ENCODE measurements at places on chromosomes 1 and 21.

- no peak for DNase-seq
Observed at GRCh38 chr1:43772978-43773377, 65.6 kb downstream of the ST3GAL3 start.

DNA sequence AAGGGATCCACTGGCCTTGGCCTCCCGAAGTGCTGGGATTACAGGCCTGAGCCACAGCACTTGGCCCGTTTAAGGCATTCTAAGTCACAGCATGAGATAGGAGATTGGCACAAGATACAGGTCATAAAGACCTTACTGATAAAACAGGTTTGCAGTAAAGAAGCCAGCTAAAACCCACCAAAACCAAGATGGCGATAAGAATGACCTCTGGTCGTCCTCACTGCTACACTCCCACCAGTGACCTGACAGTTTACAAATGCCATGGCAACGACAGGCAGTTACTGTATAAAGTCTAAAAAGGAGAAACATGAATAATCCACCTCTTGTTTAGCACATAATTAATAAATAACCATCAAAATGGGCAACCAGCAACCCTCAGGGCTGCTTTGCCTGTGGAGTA lies 33.3 kb upstream of the RCC2 start:
- no peak for DNase-seq

GRCh38 chr1:178360421-178360820 lies 136.3 kb downstream of the CLEC20A start:
- DNase-seq: no peak

DNA sequence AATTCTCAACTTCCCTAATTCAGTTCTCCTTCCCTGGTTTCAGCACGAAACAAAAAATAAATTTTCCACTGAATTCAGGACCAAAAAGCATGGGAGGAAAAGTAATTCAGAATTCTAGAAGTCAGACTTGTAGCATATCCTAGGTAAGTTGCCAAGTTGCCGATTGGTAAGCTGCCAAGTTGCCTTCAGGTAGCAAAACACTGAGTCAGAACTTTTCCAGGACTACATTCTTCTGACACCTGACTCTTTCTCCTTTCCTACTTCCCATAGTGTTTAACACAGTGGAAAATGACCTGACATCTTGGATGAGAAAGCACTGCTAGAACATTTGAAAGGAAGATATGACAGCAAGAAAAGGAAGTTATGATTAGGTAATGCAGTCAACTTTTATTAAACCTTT lies 322.8 kb downstream of the SPATA17 start:
- no peak for DNase-seq

DNA sequence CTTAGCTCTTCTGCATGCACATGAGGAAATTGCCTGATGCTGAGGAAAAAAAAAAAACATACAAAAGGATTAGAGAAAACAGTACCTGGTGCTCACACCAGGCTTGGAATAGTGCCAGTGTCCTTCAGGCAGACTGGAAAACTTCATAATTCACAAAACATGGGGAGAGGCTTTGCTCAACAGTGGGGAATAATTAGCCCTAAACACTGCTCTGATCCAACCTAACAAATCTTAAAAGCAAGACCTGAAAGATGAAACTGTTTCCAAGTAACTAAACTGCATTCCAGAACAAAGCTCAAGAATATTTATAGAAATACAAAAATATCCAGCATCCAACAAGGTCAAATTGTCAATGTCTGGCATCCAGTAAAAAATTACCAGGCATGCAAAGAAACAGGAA lies 124.8 kb downstream of the AK5 start:
- DNase-seq: no peak

GRCh38 chr1:8083739-8084484 lies 57.8 kb upstream of the ERRFI1 start:
- no peak for DNase-seq
